Stimulated activated CD4-positive, alpha-beta T cell treated with anti-CD3 and anti-CD28 coated beads, Interleukin-4, amount 100 ng/mL, for 4 hours (primary cell): ENCODE measurements at places on chromosomes 1 and 21.

- DNase-seq = no peak
Observed at GRCh38 chr1:29712801-29713200, 476.5 kb downstream of the PTPRU start.

GRCh38 chr1:36844917-36845316 is 189.4 kb downstream of the GRIK3 start:
- no peak for DNase-seq

GRCh38 chr1:210700083-210700482 is 371.4 kb downstream of the HHAT start:
- no peak for DNase-seq

DNA sequence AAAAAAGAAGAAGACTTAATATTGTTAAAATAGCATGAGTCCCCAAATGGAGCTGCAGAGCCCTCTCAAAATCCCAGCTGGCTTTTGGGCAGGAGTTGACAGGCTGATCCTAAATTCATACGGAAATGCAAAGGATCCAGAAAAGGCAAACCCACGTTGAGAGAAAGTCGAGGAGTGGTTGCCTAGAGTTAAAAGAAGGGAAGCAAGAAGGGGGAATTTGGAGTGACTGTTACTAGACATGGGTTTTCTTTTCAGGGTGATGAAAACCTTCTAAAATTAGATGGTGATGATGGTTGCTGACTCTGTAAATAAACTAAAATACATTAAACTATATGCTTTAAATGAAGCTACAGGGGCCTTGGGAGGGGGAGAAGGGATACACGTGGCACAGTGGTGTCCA is 1.6 kb downstream of the DNMT3L start:
- DNase-seq = no peak

- DNase-seq = no peak
Observed at GRCh38 chr1:172224871-172225270, 195.6 kb upstream of the C1orf105 start.

GRCh38 chr1:234775477-234776246 is 165.7 kb upstream of the IRF2BP2 start:
- peak; percentile 47 for DNase-seq

GRCh38 chr1:206769304-206769731 is 1.3 kb upstream of the IL19 start:
- peak; percentile 37 for DNase-seq

- no peak for DNase-seq
Observed at GRCh38 chr1:5906116-5906515, 86.1 kb downstream of the NPHP4 start.

DNA sequence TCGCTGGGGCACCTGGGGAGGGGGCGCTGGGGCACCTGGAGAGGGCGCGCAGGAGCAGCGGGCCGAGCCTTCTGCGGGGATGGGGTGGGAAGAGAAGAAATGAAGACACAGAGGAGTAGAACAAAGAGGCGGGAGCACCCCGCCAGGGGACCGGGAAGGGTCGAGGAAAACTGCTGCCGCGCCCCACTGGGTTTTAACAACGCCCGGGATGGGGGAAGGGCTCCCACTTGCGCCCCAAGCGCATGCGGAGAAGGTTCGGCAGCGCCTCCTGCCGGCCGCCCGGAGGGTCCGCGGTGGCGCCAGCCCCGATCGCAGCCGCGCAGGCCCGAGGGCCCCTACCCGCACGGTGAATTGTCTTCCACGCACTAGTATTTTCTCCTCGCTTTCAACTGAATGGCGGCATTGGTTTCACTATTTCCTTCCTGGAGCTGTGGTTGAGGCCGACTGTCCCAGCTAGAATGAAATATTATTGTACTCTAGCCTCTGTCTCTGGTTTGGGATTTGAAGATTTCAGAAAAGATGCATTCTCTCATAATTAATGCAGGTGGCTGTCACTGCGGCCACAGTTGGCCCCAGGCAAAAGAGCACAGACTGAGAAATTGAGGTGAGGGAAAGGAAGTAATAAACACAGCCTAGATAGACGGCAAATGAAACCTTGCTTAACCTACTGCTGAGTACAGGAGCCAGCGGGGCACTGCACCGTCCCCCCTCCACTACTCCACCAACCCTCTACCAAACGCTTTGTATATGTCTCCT is 57.3 kb downstream of the MAB21L3 start:
- DNase-seq = peak; percentile 76

- DNase-seq = no peak
Observed at GRCh38 chr1:7228252-7228961, 443.2 kb downstream of the CAMTA1 start.

- DNase-seq = no peak
Observed at GRCh38 chr1:22326931-22327330, 124.7 kb upstream of the ZBTB40 start.

- DNase-seq = no peak
Observed at GRCh38 chr1:201842472-201843027, 13.6 kb downstream of the IPO9 start.

GRCh38 chr1:72777918-72778317 is 495.6 kb upstream of the NEGR1 start:
- DNase-seq = no peak

- no peak for DNase-seq
Observed at GRCh38 chr1:24621121-24621520, 22.0 kb upstream of the SRRM1 start.

DNA sequence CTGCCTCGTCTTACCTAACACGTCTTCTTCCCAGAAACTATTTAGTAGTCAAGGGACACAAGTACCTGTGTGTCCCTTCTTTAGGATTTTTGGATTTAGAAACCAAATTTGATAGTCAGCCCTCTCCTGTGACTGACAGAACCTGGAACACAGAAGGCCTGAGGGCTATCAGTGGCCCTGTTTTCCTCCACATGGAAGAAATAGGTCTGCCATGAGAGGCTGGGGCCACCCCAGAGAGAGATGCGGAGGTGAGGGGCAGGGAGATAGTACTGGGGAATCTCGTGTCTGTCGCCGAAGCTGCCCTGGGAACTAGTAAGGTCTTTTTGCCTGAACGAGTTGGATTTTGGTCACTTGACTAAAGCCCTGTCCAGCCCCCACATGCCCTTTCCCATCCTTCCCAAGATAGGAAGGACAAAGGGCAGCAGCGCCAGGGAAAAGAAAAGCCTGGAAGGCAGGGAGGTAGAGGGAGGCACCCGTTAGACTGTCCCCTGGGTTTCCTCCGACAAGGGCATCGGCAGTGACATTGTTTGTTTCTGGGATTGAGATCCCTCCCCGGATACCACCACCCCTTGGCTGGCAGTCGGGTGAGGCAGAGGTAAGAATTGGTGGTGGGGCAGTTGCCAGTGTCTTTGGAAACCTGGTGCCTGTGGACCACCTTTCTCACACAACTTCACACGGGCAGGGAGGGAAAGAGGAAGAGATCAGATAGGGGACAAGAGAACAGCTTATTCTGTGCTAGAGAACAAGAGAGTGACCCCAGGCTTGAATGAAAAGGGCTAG is 19.8 kb downstream of the SMIM12 start:
- no peak for DNase-seq

GRCh38 chr1:165632491-165632890 is 1.5 kb downstream of the MGST3 start:
- no peak for DNase-seq

- DNase-seq = no peak
Observed at GRCh38 chr1:224703702-224704101, 87.6 kb downstream of the CNIH3 start.

DNA sequence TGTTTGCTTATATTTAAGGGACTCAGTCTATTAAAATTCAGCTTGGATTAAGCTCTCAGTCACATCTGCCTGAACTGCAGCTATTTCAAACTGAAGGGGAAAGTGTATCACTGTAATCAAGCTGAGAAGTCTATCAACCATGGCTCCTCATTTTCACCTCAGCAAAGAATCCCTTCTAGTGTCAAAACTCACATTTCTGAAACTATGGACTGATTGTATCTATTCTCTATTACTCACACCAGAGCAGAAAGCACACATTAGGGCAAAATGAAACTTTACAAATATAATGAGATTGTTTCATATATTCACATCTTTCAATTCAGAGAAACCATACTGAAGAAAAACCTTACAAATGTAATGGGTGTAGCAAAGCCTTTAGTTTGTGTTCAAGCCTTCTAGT is 14.6 kb upstream of the C1orf146 start:
- no peak for DNase-seq

DNA sequence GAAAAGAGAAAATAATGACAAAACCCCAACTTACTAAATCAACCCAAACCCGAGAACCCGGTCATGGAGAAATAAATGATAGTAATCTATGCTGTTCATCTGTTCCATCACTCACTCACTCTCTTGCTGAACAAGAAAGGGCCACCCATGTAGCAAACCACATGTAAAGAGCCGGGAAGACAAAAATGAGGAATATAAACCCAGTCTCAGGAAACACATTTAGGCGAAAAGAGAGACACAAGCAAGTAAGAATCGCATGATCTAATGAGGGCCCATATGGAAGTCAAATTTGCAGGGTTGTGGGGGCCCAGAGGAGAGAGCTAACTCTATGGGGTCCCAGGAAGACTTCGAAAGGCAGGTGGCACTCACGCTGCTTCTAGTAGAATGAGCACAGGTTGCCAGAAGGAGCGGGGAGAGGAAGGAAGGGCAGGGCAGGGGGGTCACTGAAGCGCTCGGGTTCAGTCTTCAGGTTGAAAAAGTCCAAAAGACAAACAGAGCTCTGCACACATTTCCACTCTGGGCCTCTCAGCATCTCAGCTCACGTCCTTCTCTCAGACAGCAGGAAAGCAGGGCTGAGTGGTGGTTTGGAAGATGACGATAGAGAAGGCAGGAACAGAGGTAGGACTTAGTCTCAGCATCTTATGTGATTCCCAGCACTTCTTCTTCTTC is 142.9 kb upstream of the KRTAP19-8 start:
- DNase-seq = no peak

GRCh38 chr1:207069061-207069460 is 16.0 kb downstream of the PFKFB2 start:
- DNase-seq = no peak

GRCh38 chr1:22114083-22115012 is 28.5 kb downstream of the WNT4 start:
- DNase-seq = no peak
